ENCODE measurements at places on chromosomes 2 and 18.

- no peak for DNase-seq
Measured at GRCh38 chr2:71995067-71995665, 152.5 kb downstream of the CYP26B1 start.

- DNase-seq = no peak
Measured at GRCh38 chr2:97714950-97715652, 1.7 kb downstream of the ZAP70 start.

GRCh38 chr2:213545964-213546475 lies 261.8 kb downstream of the SPAG16 start:
- DNase-seq = no peak

DNA sequence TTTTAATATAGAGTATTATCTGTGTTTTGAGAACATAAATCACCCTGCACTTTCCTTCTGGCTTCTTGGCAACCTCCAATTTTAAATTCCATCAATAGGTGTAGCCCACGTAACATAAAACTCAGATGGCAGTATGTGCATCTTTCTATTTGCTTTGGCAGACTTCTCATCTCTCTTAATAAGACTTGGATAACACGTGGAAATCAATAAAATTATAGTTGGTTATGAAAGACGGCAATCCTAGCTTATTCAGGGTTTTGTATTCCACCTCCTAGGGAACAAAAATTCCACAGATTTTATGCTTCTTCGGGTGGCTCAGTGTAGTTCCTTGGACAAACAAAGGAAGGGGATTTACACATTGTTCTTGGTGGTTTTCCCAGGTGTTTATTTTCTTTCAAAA lies 299.3 kb downstream of the RND3 start:
- DNase-seq = no peak

- DNase-seq = no peak
Measured at GRCh38 chr2:152617456-152618192, 99.6 kb downstream of the PRPF40A start.

- DNase-seq = no peak
Measured at GRCh38 chr2:134453476-134453875, 199.6 kb downstream of the MGAT5 start.

GRCh38 chr2:164717000-164717803 lies 95.9 kb upstream of the GRB14 start:
- no peak for DNase-seq

GRCh38 chr18:79730804-79731203 lies 51.2 kb downstream of the CTDP1 start:
- no peak for DNase-seq

GRCh38 chr2:29587402-29588190 lies 333.8 kb downstream of the ALK start:
- DNase-seq = no peak

DNA sequence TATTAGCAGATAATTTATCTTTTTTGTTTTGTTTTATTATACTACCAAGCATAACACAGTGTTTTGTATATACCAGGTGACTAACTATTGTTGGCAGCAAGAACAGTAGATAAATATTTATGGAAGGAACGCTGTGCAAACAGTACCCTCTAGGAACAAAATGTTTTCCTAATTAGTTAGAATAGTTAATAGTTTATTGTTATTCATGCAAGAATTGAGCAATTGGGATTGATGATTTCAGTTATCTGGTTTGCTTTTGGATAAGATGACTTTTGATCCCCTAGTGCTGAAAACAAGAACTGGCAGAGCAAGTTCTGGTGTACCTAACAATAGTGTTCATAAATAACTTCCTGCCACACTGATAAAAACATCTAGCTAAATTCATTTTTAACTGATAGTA lies 323.3 kb downstream of the TGIF1 start:
- no peak for DNase-seq

All from stimulated activated CD4-positive, alpha-beta T cell treated with anti-CD3 and anti-CD28 coated beads, TNF-alpha, amount 100 ng/mL, for 24 hours (primary cell).